Esophagus squamous epithelium (tissue), 5 donors: ENCODE measurements at places on chromosomes 12 and 14.

GRCh38 chr12:102776041-102776440 lies 141.0 kb downstream of the PAH start:
- H3K36me3 ChIP-seq, result no peaks in the 10 kb centered on the region
- H3K27ac ChIP-seq, result no peak overlapping the region
- no peak for DNase-seq

- H3K27ac ChIP-seq, result peak overlapping the region; percentile 79
- H3K27me3 ChIP-seq, result no peaks in the 10 kb centered on the region
- peak overlapping the region; percentile 20 for H3K4me3 ChIP-seq
Observed at GRCh38 chr14:69648480-69649451, 37.4 kb downstream of the SUSD6 start.

- no peaks in the 10 kb centered on the region for H3K36me3 ChIP-seq
- no peak for DNase-seq
- no peak within 1 kb of the TSS for H3K27ac ChIP-seq
- H3K4me1 ChIP-seq, result no peaks in the 10 kb centered on the region
Observed at GRCh38 chr14:57493467-57494181, at the start of gene CCDC198. Gene CCDC198 (minus strand): TSS chr14:57493857. CDS start chr14:57493715, 142 bp downstream.

DNA sequence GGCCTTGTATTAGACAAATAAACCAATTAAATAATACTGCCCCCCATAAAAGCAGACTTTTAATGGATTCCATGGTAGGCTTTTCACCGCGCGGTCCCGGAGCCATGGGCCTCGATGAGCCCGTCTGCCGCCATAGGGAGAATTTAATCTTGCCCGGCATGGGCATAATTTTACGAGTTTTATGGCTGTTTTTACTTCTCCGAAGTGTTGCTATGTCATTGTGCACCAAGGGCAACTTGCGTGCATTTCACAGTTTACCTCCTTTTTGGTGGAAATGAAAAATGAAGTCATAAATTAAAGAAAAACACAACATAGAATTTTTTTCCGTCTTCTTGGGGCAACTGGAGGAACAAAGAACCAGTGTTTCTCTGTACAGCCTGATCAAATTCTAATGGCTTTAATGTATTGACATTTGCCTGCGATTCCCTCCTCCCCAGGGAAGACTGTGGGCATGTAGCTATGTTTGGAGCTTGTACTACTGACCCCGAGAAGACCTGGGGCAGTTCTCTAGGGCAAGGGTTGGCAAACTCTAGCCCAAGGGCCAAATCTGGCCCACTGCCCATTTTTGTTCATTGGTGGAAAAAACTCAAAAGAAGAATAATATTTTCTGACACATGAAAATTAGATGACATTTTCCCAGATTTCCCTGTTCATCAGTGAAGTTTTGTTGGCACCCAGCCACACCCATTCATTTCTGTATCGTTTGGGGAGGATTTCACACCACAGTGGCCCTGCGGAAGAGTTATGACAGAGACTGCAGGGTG lies 142.7 kb downstream of the CHST11 start:
- H3K36me3 ChIP-seq, result no peaks in the 10 kb centered on the region
- DNase-seq, result no peak
- H3K27ac ChIP-seq, result no peak overlapping the region
- H3K4me1 ChIP-seq, result peaks cover 71% of the 10 kb centered on the region
- no peak overlapping the region for H3K4me3 ChIP-seq

GRCh38 chr14:84024231-84024820 lies 1505.6 kb upstream of the FLRT2 start:
- no peak overlapping the region for H3K4me3 ChIP-seq
- no peaks in the 10 kb centered on the region for H3K4me1 ChIP-seq
- no peaks in the 10 kb centered on the region for H3K36me3 ChIP-seq
- H3K27me3 ChIP-seq, result no peaks in the 10 kb centered on the region
- DNase-seq, result no peak

- no peaks in the 10 kb centered on the region for H3K27me3 ChIP-seq
- H3K4me1 ChIP-seq, result peaks cover 27% of the 10 kb centered on the region
- H3K4me3 ChIP-seq, result peak overlapping the region; percentile 80
- peak overlapping the region; percentile 96 for H3K27ac ChIP-seq
Observed at GRCh38 chr12:102061096-102061559, 663 bp downstream of the WASHC3 start.

- no peaks in the 10 kb centered on the region for H3K27me3 ChIP-seq
- no peak overlapping the region for H3K4me3 ChIP-seq
- H3K4me1 ChIP-seq, result no peaks in the 10 kb centered on the region
- DNase-seq, result no peak
Observed at GRCh38 chr12:39502726-39503125, 59.8 kb upstream of the KIF21A start.

DNA sequence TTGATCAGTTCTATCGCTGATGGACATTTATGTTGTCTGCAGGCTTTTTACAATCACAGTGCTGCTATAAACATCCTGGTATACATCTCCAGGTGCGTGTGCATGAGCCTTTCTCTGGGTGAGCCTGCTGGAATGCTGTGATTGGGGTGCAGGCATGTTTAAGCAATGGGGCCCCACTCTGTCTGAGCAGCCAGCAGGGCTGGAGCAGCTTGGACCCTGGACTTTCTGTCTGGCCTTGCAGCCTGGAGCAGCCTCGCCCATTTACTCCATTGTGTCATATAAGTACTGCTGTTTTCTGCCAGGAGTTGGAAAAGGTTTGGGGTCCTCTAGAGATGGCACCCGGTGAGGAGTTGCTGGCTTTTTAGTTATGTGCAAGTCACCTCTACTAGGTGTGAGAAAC lies 199.0 kb downstream of the KIF26A start:
- H3K36me3 ChIP-seq, result no peaks in the 10 kb centered on the region
- H3K27ac ChIP-seq, result no peak overlapping the region
- no peak for DNase-seq
- no peaks in the 10 kb centered on the region for H3K27me3 ChIP-seq
- no peaks in the 10 kb centered on the region for H3K4me1 ChIP-seq

DNA sequence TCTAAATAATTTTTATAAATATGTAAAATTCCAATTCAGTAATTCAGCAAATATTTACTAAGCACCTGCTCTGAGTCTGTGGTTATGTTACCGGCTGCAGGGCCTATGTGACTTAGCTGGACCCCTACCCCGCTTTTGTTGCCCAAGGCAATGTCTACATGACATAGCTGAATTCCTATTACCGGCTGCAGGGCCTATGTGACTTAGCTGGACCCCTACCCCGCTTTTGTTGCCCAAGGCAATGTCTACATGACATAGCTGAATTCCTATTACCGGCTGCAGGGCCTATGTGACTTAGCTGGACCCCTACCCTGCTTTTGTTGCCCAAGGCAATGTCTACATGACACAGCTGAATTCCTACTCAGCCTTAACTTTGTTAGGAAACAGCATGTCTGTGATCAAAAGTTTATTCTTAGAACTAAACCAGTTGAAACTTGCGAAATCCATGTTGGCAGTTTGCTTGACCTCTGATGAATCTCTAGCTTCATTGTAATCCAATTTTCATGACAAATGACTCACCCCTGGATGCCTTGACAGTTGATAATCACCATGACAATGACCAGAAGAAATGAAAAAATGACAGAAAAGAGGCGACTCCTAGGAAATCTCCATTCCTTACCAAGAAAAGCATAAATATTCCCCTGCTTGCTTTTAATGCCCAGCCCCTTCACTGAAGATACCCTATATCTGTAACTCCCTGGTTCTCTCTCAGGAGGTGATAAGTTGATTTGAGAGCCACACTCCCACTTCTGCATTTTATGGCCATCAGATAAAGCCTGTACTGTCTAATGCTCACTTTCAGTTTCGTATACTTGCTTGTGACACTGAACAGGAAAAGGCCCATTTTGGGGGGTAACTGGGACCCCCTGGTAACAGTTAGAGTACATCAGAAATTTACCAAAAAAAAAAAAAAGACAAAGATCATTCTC lies 148.4 kb upstream of the SYT10 start:
- no peak for DNase-seq
- H3K27me3 ChIP-seq, result no peaks in the 10 kb centered on the region
- H3K36me3 ChIP-seq, result no peaks in the 10 kb centered on the region
- no peak overlapping the region for H3K27ac ChIP-seq
- H3K4me1 ChIP-seq, result peaks cover 3% of the 10 kb centered on the region

DNA sequence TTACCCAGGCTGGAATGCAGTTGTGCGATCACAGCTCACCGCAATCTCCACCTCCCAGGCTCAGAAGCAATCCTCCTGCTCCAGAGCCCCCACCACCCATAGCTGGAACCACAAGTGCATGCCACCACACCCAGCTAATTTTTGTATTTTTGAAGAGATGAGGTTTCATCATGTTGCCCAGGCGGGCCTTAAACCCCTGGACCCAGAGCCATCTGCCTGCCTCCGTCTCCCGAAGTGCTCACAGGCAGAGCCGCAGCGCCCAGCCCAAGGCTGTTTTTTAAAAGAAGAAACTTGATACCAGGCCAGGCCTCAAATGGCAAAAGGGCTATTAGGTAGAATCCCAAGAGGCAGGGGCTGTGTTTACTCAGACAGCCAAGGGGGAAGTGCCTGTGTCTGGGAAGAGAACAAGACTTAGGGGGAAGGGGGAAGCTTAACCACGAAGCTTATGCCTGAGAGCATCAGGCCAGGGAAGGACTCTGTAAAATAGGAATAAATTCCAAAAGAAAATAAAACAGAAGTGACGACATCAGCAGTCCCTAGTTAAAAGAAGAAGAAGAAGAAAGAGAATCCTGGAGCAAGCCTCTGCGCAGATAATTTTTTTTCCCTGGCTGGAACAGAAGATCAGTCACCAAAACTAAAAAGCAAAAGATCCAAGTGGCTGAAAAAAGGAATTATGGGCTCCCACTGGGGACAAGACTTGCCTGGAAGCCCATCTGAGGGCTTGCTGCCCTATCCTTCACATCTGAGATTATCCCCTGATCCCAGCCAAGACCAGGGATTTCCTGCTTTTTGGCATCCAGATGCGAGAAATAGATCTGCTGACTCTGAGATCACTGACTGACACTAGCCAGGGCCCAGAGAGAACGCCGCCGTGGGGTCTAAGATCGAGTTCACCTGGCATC lies 170.5 kb downstream of the NDUFA12 start:
- DNase-seq, result no peak
- peaks cover 12% of the 10 kb centered on the region for H3K4me1 ChIP-seq
- no peaks in the 10 kb centered on the region for H3K27me3 ChIP-seq
- H3K36me3 ChIP-seq, result no peaks in the 10 kb centered on the region
- no peak overlapping the region for H3K4me3 ChIP-seq

- no peak for DNase-seq
- no peaks in the 10 kb centered on the region for H3K27me3 ChIP-seq
- H3K4me3 ChIP-seq, result no peak overlapping the region
- H3K4me1 ChIP-seq, result no peaks in the 10 kb centered on the region
Observed at GRCh38 chr12:113802966-113803758, 163.0 kb downstream of the RBM19 start.

DNA sequence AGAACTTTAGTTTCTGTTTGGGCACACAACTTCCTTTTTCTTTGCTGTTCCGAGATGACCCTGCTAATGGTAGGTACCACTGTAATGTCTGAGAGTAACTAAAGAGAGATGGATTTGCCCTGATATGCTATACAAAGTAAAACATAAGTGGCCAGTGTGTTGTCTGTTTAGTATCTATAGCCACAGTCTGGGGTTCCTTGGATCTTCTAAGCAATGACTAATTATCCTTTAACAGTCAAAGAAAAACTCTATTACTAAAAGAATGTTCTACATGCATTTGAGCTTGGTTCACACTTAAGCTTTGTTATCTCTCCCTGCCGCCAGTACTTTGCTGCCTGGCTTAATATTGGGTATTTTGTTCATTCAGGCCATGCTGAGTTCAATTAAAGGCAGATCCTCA lies 1051.9 kb upstream of the FLRT2 start:
- no peaks in the 10 kb centered on the region for H3K4me1 ChIP-seq
- H3K27ac ChIP-seq, result no peak overlapping the region
- H3K4me3 ChIP-seq, result no peak overlapping the region
- no peaks in the 10 kb centered on the region for H3K36me3 ChIP-seq
- no peaks in the 10 kb centered on the region for H3K27me3 ChIP-seq

DNA sequence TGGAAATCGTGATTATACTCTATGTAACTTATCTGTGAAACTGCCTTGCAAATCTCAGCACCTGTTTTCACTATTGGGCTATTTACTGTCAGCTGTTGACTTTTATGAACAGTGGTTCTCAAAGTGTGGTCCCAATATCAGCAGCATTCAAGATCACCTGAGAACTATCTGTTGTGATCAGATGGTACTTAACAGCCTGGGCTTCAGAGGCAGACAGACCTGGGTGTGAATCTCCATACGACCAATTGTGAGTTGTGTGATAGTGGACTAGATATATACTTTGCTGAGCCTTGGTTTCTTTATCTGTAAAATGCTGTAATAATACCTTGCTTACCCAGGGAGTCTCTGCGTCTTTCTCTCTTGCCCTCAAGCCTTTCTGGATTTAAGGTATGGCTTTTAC lies 105.1 kb downstream of the ERGIC2 start:
- DNase-seq, result no peak
- no peak overlapping the region for H3K4me3 ChIP-seq
- H3K4me1 ChIP-seq, result no peaks in the 10 kb centered on the region
- no peak overlapping the region for H3K27ac ChIP-seq
- no peaks in the 10 kb centered on the region for H3K36me3 ChIP-seq

- no peak overlapping the region for H3K4me3 ChIP-seq
- no peak for DNase-seq
- H3K36me3 ChIP-seq, result no peaks in the 10 kb centered on the region
- no peaks in the 10 kb centered on the region for H3K27me3 ChIP-seq
Observed at GRCh38 chr14:78848234-78848820, 678.2 kb downstream of the NRXN3 start.

DNA sequence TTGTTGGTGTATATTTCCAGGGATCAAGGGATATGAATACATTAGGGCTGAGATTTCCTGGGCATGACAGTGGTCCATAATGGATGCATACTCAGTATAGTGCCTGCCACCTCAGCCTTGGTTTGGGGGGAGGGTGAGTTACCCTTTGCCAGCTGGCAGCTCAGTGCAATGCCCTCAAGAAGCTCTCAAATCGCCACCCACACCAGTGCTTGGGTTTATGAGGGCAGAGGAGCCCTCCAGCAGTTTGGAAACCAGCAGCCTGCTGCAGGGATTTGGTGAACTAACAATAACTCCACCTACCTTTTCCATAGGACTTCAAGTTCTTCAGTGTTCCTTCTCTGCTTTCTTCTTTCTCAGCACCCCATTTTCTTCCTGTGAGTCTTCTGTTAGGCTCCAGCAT lies 218.9 kb downstream of the LRFN5 start:
- no peak for DNase-seq
- H3K36me3 ChIP-seq, result no peaks in the 10 kb centered on the region
- H3K4me1 ChIP-seq, result no peaks in the 10 kb centered on the region
- no peaks in the 10 kb centered on the region for H3K27me3 ChIP-seq
- no peak overlapping the region for H3K27ac ChIP-seq
- H3K4me3 ChIP-seq, result no peak overlapping the region

GRCh38 chr12:53211476-53212381 lies 4.7 kb upstream of the ITGB7 start:
- peaks cover 77% of the 10 kb centered on the region for H3K36me3 ChIP-seq
- H3K4me3 ChIP-seq, result no peak overlapping the region
- DNase-seq, result no peak
- no peaks in the 10 kb centered on the region for H3K27me3 ChIP-seq

DNA sequence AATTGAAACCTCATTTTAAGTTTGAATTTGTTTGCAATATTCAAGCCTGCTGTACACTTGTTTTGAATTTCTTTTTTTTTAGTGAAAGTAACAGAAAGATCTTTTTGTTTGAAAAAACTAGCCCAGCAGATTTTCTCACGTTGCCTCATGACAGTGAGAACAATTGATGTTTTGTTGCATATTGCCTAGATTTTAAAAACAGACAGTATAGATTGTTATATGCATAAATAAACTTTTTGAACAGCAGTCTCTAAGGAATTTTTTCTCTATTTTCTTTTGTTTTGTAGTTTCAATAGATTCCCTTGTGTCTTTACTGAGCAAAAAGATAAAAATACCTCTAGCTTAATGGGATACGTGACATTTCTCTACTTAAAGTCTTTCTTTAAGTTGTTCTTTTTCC lies 15.4 kb downstream of the OR6C6 start:
- H3K27me3 ChIP-seq, result no peaks in the 10 kb centered on the region
- DNase-seq, result no peak
- no peak overlapping the region for H3K27ac ChIP-seq
- no peaks in the 10 kb centered on the region for H3K4me1 ChIP-seq
- H3K36me3 ChIP-seq, result no peaks in the 10 kb centered on the region
